ENCODE measurements at places on chromosomes 13 and 19.

DNA sequence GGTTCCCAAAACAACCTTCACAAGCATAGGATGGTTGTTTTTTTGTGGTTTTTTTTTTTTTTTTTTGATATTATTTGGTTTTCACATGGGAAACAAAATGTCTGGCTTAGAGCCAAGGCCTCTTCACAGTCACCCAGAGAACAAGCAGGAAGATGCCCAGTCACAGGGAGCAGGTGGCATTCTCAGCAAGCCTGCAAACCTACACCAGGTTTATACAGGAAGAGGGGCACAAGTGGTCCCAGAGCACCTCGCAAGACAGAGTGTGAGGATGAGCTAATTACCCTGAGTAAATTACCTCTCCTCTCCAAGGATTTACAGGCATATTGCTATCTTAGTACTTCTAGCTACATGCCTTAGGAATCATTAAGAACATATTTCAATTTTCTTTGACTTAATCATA lies 1375.6 kb downstream of the EFNB2 start:
- DNase-seq: no peak

GRCh38 chr19:39823686-39824085 lies 10.3 kb downstream of the DYRK1B start:
- no peak for DNase-seq

DNA sequence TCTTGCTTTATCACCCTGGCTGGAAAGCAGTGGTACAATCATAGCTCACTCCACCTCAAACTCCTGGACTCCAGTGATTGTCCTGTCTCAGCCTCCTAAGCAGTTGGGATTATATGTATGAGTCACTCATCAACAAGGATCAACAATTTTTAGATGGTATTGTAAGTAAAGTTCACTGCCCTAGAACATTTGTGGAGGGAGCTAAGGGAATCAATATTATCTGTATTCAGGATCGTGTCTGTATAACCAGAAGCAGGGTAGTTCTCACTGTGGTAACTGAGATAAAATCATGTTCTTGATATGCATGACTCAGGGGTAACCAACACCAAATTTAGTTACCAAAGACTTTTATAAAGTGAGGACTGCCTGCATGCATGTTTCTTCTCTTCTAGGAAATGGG lies 27.0 kb downstream of the ZMYM5 start:
- DNase-seq: no peak

- no peak for DNase-seq
Observed at GRCh38 chr13:84208246-84208910, 326.1 kb upstream of the SLITRK1 start.

GRCh38 chr13:74145249-74145975 lies 11.2 kb upstream of the KLF12 start:
- DNase-seq: no peak

GRCh38 chr19:34733266-34733745 lies 737 bp upstream of the ZNF181 start:
- DNase-seq: no peak

GRCh38 chr13:45412274-45413049 lies 5.7 kb downstream of the SLC25A30 start:
- DNase-seq: no peak

DNA sequence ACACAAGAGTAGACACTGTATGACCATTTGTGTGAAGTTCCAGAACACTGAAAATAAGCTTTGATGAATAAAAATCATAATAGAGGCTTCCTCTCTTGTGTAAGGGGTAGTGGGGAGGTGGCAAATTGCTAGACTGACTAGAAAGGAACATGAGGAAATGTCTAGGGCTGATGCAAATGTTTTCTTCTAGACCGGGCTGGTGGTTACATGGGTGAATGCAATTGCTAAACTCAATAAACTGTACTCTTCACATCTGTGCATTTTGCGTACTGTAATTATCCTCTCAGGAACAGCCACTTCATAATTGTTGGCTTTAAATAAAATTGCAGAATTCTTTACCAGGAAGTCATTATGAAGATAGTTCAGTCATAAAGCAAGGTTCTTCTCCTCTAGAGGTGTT lies 5.2 kb upstream of the KBTBD7 start:
- no peak for DNase-seq

DNA sequence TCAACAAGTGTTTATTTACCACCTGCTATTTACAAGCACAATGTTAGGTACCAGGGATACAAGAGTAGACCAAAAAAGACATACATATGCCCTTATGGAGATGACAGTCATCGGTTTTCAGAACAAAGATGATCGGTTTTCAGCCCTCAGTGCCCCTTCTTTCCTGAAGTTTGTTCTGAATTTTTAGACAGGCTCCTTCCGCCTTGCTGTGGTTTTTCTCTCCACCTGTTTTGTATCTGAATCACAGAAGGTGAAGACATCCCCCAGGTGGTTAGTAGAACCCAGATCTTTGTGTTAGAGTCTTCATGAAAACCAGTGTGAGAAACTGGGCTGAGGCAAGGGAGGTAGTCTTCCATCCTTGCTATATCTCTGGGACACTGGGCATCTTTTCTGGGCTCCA lies 23.5 kb downstream of the ACTL9 start:
- no peak for DNase-seq

DNA sequence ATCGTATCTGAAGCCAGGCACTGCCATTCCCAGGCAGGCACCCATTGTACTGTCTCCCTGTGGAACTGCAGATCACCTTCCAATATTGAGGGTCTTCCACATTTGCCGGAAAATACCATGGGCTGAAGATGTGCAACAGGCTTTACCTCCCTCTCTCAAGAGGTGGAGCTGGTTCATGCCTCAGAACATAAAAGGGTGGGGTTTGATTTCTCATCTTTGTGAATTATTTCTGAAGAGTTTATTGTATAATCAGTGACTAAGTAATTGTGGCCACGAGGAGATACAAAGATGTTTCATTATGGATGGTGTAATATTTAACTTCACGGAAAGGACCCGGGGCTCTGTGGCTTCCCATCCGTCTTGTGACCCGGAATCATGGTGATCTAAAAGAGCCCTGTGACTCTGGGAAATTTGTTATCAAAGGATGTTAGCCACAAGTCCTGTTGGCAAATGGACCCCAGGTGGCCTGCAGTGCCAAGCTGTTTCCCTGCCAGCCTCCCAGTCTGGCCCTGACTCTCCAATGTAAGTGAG lies 230.5 kb downstream of the LACC1 start:
- no peak for DNase-seq

- peak; percentile 37 for DNase-seq
Observed at GRCh38 chr19:17370026-17370587, 7.0 kb downstream of the PLVAP start.

- no peak for DNase-seq
Observed at GRCh38 chr19:3958836-3959765, 11.8 kb downstream of the DAPK3 start.

GRCh38 chr13:84570831-84571230 lies 688.6 kb upstream of the SLITRK1 start:
- no peak for DNase-seq

GRCh38 chr19:41746593-41747227 lies 8.6 kb upstream of the CEACAM6 start:
- DNase-seq: peak; percentile 64

DNA sequence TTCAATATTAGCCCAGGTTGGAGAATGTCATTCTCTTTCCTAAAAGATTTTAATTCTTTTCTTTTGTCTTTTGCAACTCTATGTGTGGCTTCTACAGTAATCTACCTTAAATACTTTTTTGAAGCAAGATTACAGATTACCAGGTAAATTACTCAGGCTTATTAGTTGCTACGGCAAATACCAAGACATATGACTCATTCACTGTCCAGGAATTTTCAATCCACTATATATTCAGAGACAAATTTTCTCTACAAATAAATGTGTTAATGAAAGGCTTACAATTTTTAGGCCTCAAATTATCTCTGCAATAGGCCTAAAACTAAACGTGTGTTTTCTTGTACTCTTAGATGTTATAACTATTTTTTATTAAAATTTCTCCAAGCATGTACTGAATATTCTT lies 631.3 kb downstream of the DIAPH3 start:
- DNase-seq: peak; percentile 7

DNA sequence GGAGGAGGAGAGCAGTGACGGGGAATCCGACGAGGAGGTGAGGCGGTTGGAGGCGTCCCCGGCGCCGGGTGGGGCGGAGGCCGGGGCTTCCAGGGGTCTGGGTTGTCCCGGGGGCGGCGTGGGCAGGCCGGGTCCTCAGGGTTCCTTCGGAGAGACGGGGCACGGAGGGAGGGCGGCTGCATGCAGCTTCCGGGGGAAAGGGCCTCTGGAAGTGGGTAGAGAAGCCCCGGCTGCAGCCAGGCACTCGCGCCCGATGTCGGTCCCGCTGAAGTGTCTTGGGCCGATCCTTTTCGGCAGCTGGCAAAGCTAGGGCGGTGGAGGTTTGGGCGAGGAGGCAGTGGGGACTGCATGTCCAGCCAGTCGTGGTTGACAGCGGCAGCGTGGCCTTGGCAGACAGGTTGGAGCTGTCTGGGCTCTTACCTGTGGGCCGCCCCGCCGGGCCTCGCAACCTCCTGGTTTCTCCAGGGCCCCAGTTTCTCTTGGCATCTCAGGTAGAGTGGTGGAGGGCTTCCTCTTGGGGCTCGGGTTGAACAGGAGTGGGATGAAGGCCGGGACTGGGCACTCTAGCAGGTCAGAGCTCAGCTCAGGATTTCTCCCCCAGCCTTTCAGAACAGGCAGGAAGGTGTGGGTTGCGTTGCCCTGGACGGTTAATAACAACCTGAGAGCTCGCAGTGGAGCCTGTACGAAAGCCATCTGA lies 690 bp downstream of the KMT2B start:
- DNase-seq: no peak

GRCh38 chr19:2042485-2043250 lies 8.4 kb downstream of the MKNK2 start:
- no peak for DNase-seq

GRCh38 chr13:39485314-39485700 lies 117.7 kb downstream of the LHFPL6 start:
- peak; percentile 5 for DNase-seq

DNA sequence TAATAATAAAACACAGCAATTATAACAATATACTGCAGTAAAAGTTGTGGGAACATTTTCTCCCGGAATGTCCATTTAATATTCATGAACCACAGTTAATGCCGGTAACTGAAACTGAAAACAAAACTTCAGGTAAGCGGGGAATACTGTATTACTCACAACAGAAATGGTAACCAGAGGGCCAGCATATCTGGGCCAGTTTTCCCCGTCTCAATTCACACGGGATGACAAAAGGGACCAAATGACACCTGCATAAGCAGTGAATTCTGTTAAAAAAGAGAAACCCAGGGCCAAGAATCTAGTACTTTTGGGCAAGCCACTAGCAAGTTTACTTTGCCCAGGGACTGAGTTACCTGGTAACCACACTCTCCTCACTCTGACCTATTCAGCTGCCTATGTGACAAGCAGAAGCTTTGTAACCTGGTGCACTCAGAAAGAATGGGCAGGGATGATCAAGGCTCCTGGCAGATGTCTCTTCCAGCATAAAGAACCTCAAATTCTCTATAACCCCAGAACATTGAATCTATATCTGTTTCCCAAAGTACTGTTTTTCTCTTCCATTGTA lies 1171.2 kb downstream of the DIAPH3 start:
- DNase-seq: no peak

GRCh38 chr19:2610637-2611482 lies 91.6 kb downstream of the GNG7 start:
- peak; percentile 95 for DNase-seq

- no peak for DNase-seq
Observed at GRCh38 chr13:41008349-41008980, 10.7 kb downstream of the ELF1 start.

- DNase-seq: no peak
Observed at GRCh38 chr19:48964205-48965039, 687 bp upstream of the FTL start.

DNA sequence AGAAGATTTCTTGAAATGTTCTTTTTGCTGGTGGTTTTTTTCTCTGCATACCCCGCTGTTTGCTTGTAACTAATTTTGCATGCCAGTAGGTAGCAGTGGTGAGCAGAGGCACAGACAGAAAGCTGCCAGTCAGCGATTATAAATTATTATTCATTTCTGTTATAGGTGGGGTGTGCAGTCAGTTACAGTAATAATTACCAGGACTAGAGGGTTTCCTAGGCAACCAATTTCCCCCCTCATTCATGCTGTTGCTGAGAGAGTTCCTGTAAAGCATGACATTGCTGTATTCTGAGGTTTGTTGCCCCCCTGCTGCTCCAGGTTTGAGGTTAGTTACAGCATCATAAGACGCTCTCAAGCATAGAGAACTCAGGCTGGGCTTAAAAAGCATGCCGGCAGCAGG lies 104.5 kb downstream of the URI1 start:
- no peak for DNase-seq

GRCh38 chr13:77720988-77721387 lies 23.5 kb downstream of the SLAIN1 start:
- DNase-seq: no peak

- DNase-seq: no peak
Observed at GRCh38 chr13:92602560-92602959, 624.0 kb upstream of the GPC6 start.

- no peak for DNase-seq
Observed at GRCh38 chr13:51970349-51970748, 40.9 kb downstream of the ATP7B start.

DNA sequence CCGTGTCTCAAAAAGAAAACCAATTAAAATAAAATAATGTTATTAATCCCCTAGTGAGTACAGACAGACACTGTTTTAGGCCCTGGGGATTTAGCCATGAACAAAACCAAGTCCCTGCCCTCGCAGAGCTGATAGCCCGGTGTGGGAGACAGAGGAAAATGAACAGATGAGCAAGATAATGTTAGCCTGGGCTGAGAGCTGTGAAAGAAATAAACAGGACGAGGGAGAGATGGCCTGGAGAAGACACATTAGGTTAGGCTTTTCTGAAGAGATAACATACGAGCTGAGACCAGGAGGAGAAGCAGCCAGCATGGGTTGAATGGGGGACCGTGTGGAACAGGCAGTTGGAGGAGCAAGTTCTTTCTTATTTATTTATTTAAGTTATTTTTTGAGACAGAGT lies 9.0 kb downstream of the RELB start:
- DNase-seq: no peak

GRCh38 chr19:43781630-43782310 lies 997 bp upstream of the KCNN4 start:
- no peak for DNase-seq
